Astrocyte of the hippocampus (primary cell): ENCODE measurements at places on chromosomes 12 and 14.
A peak's percentile ranks its signal among the peaks of the same experiment; 100 is the strongest.

DNA sequence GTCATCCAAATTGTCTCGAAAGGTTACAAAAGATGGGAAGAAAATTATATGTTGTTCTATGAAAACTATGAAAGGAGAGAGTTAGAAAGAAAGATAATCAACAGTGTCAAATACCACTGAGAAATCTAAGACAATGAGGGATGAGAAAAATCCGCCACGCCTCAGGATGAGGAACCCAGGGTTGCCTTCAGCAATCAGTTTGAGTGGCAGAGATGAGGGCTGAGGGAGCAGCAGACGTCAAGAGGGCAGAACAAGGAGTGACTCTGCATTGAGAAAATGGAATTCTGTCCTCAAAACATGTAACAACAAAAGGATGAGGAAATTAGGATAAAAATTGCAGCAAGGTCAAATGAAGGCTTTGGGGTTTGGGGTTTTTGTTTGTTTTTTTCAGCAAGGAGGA lies 18.3 kb upstream of the OXA1L start:
- no peak for DNase-seq

DNA sequence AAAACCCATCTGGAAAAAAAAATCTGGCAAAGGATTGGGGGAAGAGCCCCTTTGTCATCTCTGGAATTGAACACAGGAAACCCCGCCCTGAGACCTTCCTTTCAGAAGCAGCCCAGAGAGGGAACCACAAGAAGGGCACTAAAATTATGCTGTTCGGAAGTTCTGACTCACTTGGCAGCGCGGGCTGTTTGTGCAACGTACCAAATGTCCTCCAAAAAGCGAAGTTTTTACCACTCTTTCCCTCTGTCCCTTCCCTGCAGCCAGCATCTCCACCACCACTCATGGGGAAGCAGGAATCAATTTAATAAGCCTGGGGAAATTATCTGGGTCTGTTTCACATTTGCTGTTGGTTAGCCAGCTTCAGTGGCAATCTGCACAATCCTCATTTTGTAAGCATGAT lies 3.2 kb upstream of the SYNE3 start:
- peak; percentile 80 for DNase-seq

DNA sequence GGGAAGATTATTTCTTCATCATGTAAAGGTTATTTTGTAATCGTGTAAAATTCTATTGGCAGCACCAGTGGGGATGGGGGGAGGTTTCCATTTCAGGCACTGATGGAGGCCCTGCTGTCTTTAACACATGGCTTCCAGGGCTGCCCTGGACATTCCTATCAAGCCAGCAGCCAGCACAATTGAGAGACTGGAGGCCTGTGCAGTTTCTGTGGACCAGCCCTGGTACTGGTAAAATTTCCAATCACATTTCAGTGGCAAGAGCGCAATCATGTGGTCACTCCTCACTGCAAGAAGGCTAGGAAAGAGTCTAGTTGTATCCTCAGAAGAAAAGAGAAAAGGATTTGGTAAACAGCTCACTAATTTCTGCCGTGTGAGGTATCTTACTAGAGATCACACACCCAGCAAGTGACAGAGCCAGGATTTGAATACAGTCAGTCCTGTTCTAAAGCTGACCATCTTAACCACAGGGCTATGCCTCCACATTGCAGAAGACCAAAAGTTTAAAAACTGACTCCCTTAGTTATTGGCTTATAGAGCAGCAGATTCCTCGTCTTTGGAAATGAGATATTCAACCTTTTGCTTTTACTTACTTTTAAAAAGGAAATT lies 179.4 kb upstream of the ARHGAP5 start:
- DNase-seq, result no peak

GRCh38 chr14:58862416-58863160 lies 224.8 kb downstream of the DACT1 start:
- no peak for DNase-seq

DNA sequence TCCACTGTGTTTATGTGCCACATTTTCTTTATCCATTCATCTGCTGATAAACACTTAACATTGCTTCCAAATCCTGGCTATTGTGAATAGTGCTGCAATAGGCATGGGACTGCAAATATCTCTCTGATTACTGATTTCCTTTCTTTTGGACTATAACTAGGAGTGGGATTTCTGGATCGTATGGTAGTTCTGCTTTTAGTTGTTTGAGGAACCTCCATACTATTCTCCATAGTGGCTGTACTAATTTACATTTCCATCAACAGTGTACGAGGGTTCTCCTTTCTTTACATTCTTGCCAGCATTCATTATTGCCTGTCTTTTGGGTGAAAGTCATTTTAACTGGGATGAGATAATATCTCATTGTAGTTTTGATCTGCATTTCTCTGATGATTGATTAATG lies 47.6 kb downstream of the TAOK3 start:
- no peak for DNase-seq

- DNase-seq, result no peak
Measured at GRCh38 chr12:15453613-15454012, 131.3 kb downstream of the PTPRO start.

DNA sequence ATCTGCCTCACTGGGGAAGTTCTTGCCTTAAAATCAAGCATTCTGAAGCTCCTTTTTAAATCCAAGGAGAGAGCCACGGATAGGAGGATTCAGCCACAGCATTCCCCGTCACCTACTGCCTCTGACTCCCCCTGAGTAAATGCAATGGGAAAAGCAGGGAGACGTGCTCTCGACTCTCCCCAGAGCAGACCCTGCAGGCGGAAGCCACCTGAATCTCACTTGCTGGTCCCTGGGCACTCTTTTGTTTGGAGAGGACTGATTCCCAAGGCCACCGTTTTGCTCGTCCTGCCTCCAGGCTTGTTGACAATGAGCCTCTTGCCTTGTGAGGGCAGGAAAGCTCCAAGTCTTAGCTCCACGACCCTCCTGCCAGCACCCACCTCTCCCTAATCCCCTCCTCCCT lies 204.5 kb downstream of the SLC15A4 start:
- DNase-seq, result no peak
